ENCODE measurements at places on chromosomes 1 and 21. TPM values are rescaled to one million over a fixed set of nuclear protein-coding genes. Genes with fewer than 3 reads are reported as not detected.

The FAM3B gene
- not detected for total RNA-seq

The ATPAF1 gene
- total RNA-seq = 31.9 TPM

The SFN gene
- 0.20 TPM for total RNA-seq

The TEX38 gene
- total RNA-seq = not detected

The NUP210L gene
- not detected for total RNA-seq
